ENCODE measurements at places on chromosomes 3 and 15.

DNA sequence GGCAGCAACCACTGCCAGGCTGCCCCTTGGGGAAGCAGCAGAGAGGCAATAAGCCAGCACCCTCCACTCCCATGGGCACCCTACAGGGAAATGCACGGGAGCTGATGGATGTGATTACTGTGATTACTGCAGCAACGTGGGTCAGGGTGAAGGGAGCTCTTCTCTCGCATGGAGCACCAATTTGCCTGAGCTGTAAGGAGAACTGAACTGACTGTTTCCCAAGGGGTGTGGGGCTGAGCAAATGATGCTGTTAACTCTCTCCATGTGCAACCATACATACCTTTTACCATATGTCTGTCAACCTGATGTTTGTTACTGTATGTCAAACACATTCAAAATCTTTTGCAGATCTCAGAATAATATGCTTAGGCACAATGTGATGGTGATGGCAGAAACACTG lies 680.6 kb downstream of the SQOR start:
- DNase-seq: no peak

- DNase-seq: no peak
These were observed 17.3 kb downstream of the B3GNT5 start for GRCh38 chr3:183270344-183270743.

DNA sequence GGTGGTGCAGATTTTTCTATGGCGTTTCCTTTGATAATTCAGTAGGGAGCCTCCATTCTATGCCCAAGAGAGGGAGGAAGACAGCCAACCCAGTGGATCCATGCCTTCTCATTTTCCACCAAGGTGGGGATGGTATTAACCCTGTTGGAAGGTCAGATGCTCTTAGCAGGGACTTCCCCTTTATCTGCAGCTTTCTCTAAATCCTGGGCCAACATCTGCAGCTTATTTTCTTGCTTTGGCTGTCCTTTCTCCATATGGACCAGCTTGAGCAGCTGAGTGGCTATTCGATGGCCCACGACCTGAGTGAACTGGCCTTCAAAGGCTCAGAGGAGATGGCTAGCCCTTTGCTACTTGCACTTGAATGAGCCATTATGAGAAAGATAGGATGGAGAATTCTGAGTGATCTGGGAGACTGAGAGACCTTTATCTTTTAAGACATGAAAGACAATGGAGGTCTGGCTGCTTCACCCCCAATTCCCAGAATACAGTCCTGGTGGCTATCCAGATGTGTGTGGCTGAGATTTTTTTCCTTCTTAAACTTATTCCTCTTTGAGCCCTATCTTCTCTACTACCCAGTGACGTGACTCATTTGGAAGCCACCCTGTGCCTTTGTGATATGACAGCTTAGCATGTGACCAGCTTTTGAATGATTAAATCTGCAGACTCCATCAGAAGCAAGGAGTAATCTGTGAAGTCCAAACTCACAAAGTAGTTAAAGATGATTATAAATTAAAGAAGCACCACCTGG lies 39.6 kb upstream of the TRAK1 start:
- DNase-seq: no peak

DNA sequence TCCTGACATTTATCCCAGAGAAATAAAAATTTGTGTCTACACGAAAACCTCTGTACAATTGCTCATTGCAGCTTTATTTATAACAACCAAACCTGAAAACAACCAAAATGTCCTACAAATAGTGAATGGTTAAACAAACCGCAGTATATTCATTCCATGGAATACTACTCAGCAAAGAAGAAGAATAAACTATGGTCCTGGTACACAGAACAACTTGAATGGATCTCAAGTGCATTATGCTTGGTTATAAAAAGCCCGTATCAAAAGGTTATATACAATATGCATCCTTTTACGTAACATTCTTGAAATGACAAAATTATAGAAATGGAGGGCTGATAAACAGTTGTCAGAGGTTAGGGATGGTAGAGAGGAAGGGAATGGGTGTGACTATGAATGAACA lies 3.7 kb downstream of the SEC22C start:
- no peak for DNase-seq

- DNase-seq: no peak
These were observed 254.2 kb upstream of the NR2F2 start for GRCh38 chr15:96076350-96076749.

DNA sequence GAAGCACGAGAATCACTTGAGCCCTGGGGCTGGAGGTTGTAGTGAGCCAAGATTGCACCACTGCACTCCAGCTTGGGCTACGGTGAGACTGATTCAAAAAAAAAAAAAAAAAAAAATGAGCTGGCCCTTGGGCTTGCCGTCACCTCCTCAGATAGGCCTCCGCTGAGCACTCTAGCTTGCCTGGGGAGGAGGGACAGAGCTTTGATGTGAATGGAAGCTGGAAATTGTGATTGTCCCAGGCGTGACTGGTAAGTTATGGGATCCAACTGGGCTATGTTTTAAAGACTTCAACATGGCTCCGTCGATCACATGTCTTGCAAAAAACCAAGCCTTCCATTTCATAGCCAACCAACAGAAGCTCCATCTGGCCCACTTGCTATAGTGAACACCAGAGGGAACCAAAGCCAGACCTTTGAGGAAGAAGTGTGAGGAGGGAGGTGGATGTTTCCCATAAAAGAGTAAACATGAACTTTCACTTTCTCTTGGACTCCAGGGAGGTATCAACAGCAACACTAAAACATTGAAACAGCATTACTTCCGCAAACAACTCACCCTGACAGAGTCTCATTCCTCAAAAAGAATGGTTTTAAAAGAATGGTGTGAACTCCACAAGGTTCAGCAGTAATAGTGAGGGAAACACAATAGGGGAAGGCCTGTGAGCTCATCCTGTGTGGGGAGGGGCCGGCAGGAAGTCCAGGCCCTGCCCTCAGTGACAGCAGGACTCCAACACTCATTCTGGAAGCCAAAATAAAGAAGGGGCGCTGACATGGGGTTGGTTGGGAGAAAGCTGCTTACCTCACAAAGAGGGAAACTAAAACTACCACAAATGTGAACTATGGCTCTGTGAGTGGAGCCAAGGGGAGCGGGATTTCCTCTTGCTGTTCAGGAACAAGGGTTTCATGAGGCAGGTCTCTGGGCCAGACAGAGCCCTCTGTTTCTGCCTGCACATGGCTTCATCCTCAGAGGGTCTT lies 59.2 kb upstream of the IL12A start:
- DNase-seq: no peak

DNA sequence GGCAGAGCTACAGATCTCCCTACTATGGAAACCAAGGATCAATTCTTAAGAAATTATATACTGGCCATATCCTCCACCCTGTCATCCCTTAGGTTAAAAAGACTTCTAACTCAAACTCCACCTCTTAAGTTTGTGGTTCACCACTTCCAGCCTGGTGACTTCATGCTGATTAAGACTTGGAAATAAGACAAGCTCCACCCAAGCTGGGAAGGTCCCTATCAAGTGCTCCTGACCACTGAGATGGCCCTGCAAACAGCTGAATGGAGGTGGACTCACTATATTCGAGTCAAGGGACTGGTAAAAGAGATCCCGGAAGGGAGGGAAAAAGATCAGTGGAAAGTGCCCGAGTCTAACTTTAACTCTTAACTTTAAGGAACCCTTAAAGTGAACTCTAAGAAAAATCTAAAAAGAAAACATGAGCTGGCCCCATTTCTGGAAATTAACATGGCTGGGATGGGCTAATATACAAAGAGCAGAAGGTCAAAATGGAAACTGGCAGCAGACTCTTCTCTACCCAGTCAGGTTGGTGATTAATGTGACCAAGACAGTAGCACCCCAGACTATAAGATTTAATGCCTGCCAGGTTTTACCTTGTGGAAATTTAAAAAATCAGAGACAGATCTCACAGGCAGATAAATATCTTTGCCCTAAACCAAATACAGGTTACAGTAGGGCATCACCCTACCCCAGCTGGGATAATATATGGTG lies 43.9 kb downstream of the PPCDC start:
- no peak for DNase-seq

DNA sequence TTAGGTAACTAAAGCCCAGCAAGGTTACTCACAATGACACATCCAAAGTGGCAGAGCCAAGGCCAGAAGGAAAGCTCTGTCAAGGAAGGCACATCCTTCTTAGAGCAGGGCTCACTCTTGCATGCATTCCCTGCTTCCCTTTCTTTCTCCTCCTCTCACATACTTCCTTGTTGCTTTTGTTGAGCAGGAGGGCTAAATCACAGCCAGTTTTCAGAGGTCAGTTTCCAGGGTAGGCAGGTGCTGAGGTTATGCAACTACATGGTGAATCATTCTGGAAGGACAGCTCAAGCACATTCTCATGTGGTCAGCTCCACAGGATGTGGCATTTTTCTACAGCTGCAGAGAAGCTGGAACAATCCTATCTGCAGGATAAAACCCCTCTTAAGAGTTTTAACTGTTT lies 275.6 kb downstream of the ZNF621 start:
- DNase-seq: no peak

GRCh38 chr3:73508330-73508954 lies 116.3 kb downstream of the PDZRN3 start:
- no peak for DNase-seq

DNA sequence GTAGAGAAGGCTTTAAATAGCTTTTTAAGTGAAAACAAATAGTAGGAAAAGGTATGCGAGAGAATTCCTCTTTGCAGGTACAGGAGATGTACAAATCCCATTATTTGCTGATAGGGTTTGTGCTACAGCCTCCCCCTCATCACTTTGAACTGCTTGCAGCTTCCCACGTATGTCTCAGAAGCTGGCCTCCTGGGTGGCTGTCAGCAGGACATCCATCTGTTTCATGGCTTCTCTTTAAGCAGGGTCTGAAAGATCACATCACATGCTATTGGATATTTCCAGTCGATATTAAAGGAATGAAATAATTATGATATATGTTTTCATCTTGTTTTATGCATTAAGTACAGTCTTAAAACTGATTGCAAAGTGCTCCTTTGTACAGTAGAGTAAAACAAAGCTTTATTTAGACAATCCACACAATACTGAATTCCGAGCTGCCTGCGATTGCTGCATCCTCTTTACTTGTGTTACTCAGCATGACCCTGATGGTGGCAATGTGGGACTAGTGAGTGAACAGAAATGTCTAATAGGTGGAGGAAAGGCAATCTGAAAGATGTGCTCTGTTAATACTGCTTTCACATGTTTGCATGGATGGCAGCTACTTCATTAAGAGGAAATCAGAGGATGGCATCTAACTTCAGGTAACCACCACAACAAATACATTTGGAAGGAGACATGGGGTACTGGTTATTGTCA lies 930.6 kb upstream of the SEMA6D start:
- DNase-seq: no peak

DNA sequence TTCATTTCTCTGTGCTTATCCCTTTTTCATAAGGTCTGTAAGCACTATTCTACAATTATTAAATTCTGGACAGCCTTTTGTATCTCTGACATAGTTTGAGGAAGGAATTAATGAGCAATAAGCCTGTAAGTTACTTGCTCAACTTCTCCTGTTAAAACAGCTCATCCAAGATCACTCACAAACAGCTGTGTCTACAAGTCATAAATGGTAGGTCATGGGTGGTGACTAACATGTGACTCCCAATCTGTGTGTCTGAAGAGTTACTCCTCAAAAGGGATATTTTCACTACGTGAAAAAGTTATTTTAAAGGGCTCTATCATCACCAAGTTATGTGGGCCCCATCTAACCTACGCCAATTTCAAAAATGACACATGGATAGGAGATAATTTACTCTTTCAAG lies 145.2 kb upstream of the CBLB start:
- no peak for DNase-seq

DNA sequence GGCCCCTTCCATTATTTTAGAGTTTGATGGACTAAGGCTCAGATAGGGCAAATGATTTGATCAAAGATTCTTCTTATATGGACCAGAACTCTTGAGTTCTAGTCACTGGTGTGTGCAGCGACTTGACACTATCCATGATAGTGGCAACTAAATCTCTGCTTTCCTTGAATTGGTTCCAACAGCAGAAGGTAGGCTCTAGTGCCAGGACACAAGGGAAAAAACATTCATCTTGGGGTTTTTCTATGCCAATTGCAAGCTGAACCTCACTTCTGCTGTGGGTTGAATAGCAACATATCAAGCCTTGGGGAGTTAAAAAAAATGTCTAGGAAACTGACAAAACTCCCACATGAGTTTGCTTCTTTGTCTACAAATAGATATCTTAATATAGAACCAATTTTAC lies 35.1 kb downstream of the CTXND1 start:
- no peak for DNase-seq

- DNase-seq: no peak
These were observed 2.4 kb upstream of the LMCD1 start for GRCh38 chr3:8499181-8499611.

- DNase-seq: no peak
These were observed 40.6 kb downstream of the SLC9C1 start for GRCh38 chr3:112253301-112253971.

- DNase-seq: no peak
These were observed 2.1 kb downstream of the PLA2G4F start for GRCh38 chr15:42154212-42154941.

- DNase-seq: no peak
These were observed 18.3 kb upstream of the MYH15 start for GRCh38 chr3:108528459-108529252.

- DNase-seq: no peak
These were observed 86.9 kb upstream of the C15orf39 start for GRCh38 chr15:75114796-75115195.

DNA sequence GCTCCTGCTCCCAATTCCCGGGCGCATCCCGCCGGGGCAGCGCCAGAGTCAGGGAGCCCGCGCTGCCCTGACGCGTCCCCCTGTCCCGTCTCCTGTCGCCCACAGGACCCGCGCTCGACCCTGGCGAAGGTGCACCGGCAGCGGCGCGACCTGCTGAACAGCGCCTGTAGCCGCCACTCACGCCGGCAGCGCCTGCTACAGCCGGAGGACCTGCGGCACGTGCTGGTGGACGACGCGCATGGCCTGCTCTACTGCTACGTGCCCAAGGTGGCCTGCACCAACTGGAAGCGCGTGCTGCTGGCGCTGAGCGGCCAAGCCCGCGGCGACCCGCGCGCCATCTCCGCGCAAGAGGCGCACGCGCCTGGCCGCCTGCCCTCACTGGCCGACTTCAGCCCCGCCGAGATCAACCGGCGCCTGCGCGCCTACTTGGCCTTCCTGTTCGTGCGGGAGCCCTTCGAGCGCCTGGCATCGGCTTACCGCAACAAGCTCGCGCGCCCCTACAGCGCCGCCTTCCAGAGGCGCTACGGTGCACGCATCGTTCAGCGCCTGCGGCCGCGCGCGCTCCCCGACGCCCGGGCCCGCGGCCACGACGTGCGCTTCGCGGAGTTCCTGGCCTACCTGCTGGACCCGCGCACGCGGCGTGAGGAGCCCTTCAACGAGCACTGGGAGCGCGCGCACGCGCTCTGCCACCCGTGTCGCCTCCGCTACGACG lies 16.9 kb downstream of the C3orf22 start:
- DNase-seq: no peak

DNA sequence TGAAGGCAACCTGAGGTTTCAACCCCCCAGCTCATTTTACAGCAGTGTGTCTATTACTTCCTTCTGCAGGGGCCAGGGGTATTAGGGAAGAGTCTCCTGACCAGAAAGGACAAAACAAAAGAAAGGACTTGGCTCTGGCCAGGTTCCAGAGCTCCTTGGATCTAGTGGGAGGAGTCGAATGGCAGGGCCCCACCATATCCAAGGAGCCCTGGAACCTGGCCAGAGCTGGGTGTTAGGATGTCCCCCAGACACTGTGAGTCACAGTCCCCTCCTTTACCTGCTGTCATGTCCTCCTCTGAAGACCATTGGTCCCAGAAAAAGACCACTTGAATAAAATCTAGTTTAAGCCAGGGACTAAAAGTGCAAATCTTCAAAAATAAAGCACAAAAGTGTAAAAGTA lies 113.2 kb downstream of the EEFSEC start:
- DNase-seq: no peak

GRCh38 chr15:29680465-29681165 lies 141.7 kb downstream of the TJP1 start:
- DNase-seq: no peak
